ENCODE measurements at places on chromosomes 7 and 10.

- DNase-seq = no peak
Measured at GRCh38 chr7:1936531-1937251, 266.6 kb downstream of the ELFN1 start.

DNA sequence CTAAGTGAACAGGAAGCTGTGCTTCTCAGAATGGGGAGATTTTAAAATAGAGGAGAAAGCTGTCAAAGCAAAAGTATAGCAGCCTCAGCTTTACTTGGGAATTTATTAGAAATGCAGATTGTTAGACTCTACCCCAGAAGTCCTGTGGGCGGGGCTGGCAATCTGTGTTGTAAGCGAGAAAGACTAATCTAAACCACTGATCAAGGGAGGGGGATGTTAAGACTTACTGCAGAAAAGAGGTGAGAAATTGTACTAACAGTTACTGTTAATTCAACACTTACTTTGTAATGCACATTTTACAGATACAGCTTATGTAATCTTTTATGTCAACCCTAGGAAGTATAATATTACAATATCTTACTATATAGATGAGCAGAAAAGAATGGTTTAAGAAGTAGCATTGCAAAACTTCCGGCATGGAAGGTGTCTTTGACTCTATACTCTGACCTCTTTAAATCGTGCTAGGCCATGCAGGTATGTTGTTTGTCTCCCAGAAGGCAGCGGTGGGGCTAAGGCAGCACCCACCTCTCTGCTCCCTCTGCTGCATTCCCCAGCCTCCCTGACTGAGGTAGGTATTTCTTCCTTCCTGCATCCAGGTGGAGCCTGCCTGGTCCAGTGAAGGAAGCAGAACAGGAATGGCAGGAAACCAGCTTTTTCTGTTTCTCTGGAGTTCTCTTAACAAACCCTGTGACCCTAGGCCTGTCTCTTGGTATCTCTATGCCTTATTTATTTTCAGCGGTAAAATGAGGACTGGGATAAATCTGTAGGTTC is 462.2 kb downstream of the AUTS2 start:
- no peak for DNase-seq

- DNase-seq = no peak
Measured at GRCh38 chr10:32004161-32004591, 52.0 kb downstream of the KIF5B start.

GRCh38 chr7:153530441-153530840 is 521.8 kb upstream of the DPP6 start:
- DNase-seq = no peak

DNA sequence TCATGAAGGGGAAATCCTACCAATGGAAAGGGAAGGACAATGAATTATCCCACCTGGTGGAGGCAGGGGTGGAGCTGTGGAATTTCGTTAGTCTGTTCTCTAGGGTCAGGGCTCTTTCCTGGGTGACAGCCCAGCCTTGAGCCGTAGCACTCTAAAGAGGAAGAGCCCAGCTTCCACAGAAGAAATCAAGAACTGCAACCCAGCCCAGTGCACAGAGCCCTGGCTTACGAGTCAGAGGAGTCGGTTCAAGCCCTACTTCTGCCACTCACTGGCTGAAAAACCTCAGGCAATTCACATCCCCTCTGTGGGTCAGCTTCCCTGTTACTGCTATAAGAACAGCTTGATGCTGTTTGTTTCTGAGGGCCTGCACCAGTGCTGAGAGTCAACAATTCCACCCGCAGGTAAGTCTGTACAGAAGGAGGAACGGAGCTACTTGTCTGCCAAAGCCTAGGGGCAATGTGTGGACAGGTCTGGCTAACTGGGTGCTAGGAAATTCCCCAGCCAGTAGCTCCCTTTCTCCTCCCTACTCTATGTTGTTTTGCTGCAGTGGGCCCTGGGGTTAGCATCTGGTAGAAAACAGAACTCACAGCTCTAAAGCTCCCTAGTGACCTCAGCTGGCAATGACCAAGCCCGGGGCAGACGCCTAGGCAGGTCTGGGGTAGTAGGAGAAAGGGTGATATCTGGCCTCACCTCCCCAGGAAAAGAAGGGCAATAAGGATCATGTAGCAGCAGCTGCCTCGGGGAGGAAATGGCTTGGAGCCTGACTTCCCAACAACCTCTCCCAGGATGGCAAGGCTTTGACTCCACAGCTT is 3.3 kb downstream of the AVPI1 start:
- peak; percentile 76 for DNase-seq

DNA sequence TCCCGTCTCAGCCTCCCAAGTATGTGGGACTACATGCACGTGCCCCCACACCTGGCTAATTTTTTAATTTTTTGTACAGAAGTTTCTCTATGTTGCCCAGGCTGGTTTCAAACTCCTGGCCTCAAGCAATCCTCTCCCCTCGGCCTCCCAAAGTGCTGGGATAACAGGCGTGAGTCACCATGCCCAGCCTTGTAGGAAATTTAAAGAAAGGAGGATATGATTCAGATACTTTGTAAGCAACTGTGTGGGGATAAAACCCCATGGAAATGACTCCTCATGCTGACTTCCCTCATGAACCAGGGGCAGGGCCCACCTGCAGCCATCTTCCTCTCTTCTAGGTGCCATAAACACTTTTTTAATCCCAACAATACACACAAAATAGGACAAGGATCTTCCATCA is 50.2 kb downstream of the APBB1IP start:
- DNase-seq = peak; percentile 57

DNA sequence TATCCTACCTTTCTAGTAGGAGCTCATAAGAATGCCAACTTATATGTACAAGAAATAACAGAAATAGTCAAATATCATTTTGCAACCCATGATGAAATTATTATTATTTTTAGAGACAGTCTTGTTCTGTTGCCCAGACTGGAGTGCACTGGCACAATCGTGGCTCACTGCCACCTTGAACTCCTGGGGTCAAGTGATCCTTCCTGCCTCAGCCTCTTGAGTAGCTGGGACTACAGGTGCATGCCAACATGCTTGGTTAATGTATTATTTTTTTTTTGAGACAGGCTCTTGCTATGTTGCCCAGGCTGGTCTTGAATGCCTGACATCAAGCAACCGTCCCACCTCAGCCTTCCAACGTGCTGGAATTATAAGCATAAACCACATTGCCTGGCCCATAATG is 44.8 kb downstream of the TNPO3 start:
- no peak for DNase-seq

GRCh38 chr10:63478564-63478963 is 12.8 kb upstream of the JMJD1C start:
- DNase-seq = no peak

DNA sequence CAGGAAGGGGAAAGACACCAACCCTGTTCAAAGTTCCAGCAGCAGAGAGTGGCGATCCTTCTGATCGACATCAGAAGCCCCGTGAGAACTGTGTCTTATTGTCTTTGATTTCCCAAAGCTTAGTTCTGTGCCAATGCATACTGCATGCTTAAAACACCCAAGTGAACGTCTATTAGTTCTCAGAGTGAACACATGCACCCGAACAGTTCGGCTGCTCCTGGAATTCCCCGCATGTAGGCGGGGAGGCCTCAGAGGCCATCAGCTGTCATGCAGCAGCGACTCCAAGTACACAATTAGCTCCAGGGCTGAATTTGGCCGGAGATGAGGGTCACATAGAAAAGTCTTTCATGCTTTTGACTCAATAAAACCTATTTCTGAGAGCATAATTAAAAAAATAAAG is 276.9 kb downstream of the ZMYND11 start:
- DNase-seq = no peak

- DNase-seq = no peak
Measured at GRCh38 chr10:86673216-86673826, 5.0 kb downstream of the LDB3 start.

DNA sequence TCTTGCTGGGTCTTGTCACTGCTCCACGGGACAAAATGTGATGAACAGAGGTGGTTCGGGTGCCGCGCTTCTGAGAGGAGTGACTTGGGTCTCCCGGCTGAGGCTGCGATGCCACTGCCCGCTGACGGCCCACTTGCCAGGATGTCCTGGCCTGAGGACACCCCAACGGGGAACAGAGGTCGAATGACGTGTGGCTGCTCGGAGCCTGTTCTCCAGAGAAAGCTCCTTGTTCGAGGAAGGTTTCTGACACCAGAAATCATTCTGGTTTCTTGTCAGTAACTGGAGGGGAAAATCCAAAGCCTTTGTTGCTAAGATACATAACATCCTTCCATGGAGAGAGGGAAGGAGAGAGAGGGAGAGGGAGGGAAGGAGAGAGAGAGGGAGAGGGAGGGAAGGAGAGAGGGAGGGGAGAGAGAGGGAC is 236.4 kb downstream of the WDR37 start:
- DNase-seq = no peak

- no peak for DNase-seq
Measured at GRCh38 chr7:88278881-88279280, 27.8 kb downstream of the STEAP4 start.

GRCh38 chr7:79668292-79668691 is 214.8 kb upstream of the MAGI2 start:
- DNase-seq = peak; percentile 31

DNA sequence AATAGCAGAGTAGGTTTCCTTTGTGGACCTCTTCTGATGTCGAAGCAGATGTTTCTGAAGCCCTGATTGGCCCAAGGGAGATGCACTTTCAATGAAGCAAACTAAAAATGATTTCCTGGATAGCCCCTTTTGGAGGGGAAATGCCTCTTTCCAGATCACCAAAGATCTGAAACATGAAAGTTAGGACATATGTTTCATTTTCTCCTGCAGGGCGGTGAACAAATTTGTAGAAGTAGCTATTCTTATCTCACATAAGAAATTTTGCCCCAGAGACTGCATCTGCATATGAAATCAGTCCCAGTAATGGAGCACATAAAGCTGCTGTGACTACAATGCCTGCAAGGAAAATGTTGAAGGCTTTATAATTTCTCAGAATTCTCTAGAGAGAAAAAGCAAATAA is 56.0 kb downstream of the THSD7A start:
- DNase-seq = no peak

- no peak for DNase-seq
Measured at GRCh38 chr7:110129159-110129558, 961.8 kb upstream of the LRRN3 start.

DNA sequence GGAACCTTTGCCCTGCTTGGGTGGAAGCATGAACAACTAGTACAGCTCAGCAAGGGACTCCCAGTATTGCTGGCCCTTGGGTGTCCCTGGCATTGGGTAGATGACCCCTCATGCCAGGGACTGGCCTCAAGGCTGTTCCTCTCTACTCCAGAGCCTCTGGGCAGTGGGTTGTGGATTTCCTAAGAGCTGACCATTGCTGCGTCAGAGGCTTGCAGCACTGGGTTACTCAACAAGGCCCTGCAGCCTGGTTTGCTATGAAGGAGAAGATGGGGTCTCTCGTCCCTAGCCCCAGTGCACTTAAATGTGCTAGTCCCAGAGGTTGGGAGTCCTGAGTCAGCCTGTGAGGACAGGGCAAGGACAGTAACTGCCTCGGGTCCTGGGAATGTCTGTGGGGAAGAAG is 2.5 kb downstream of the VSIR start:
- DNase-seq = no peak

DNA sequence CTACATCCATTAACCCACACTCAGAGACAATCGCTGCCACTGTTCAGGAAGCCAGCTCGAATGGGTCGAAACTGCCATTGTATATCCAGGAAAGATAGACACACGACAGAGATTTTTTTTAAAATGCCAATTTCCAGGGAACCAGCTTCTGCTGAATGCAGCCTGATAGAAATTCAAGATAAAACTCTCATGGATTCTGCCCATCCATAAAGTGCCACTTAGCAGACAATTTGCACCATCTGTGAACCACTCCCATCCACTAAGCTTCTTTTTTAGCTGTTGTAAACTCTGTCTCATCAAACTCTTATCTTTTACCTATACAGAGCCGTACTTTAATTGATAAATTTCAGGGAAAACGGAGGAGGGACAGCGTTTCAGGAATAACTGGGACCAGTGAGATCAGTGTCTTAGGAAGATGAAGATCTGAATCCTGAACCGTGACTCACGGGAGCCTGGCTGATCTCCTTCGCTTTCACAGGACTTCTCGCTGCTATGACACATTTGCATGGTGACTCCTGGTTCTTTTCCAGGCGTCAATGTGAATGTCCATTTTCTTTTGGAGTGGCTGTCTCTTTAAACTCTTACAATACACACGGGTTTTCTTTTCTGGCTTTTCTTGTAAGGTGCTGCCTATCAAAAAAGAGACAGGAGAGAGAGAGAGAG is 103.4 kb downstream of the FAM204A start:
- peak; percentile 83 for DNase-seq

DNA sequence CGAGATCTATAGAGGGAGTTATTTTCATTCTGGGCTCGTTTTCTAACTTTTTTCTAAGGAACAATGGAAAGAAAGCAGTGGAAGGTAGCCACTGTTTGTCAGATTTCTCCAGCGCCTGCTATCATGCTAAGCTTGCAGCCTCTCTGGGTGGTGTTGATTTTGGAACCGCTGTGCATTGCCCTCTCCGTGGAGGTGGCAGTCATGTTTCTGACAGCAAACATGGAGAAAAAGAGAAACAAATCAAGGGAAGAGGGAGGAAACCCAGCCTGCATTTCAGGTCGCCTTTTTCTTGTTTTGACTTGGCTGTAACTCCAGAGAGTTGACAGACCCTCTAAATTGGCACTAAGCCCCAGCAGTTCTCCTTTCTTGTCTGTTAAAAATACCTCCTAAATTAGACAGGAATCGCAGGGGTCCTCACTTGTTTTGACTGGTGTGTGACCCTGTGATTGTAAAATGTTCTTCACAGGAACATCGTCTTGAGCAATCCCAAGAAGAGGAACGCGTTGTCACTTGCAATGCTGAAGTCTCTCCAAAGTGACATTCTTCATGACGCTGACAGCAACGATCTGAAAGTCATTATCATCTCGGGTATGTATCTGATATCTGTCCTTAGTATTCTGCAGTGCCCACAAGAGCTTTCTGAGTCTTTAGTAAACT is 4.8 kb downstream of the ECHDC3 start:
- DNase-seq = no peak

GRCh38 chr7:104839842-104840241 is 174.2 kb upstream of the KMT2E start:
- no peak for DNase-seq

DNA sequence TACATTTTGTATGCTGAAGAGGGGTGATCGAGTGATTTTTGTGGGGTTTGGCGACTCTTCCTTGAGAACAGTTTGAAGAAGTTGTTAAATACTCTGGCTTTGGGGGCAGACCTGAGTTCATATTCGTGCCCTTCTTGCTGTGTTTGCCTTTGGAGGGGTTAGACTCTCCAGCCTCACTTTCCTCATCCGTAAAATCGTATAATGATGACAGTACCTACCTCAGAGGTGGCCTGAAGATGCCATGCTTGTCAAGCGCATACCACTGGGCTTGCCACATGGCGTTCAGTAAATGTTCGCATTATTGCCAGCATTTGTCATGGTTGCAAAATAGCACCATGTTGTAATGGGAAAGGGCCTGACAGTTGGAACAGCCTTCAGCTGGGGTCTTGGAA is 1.3 kb downstream of the STK17A start:
- peak; percentile 66 for DNase-seq

Data from fibroblast of skin of right biceps (primary cell).